AML-193 (cell line): ENCODE measurements at places on chromosomes 12 and 14.

DNA sequence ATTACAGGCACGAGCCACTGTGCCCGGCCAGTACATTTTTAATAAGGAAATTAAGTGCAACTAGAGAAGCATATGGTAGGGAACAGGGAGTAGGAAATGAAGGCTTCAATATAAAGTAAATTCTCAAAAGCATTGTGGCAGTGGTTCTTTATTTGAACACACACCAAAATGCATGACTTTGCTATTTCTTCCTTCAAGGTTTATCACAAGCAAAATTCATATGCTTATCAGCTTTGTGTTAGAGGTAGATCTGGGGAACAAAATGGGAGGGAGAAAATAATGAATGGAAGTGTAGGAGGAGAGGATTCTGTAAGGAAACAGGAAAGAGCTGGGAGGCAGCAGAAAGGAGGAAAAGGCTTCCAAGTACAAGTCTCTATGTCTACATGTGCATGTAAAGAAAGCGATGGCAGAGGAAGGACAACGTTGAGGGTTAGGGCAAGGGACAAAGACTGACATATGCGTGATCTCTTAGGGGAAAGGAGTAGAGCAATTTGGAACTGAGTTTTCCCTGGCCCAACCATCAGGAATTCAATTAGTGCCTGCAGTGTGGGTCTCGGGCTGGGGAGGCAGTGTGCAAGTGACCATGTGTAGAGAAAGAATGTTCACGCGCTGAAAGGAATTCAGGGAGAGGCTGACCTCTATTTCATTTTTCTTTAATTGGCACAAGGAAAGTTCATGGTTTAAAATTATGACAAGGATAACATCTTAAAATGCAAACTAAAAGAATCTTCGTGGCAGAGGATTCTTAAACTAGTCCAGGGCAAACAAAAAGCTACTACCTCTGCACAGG lies 22.9 kb upstream of the RASSF8 start:
- no peak for DNase-seq

DNA sequence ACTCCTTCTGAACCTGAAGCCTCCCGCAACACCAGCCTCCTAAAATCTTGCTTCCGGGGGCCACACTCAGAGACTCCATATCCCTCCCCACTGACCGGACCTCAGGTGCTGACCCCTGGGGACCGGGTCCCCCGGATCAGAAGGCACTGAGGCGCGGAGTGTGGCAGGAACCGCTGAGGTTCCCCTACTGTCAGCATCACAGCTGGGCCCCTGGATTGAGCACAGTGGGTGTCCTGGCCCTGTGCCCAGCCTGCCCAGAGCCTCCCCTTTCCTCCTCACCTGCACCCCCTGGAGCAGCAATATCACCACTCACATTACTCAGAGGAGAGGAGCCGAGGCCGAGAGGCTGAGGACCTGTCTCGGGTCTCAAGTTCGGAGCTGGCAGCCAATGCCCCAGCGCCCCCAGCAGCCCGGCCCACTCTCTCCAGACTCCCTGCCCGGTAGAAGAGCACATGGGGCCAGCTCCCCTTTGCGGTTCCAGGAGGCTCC lies 101.2 kb upstream of the EIF5 start:
- DNase-seq, result no peak

- no peak for DNase-seq
Measured at GRCh38 chr12:6177642-6178358, 22.4 kb upstream of the CD9 start.

GRCh38 chr12:43551971-43552559 lies at the start of gene ADAMTS20:
Gene ADAMTS20, minus strand, starts transcription at chr12:43552203. Its CDS starts 282 bp downstream, at chr12:43551921.
- no peak for DNase-seq

GRCh38 chr12:105466231-105466900 lies 135.9 kb downstream of the C12orf75 start:
- DNase-seq, result no peak

- DNase-seq, result no peak
Measured at GRCh38 chr12:79333144-79333543, 357.6 kb downstream of the PAWR start.

GRCh38 chr14:95832012-95832411 lies 44.6 kb upstream of the TUNAR start:
- no peak for DNase-seq

GRCh38 chr14:99395909-99396530 lies 84.6 kb downstream of the SETD3 start:
- DNase-seq, result no peak

GRCh38 chr12:131507094-131507493 lies 203.8 kb upstream of the SFSWAP start:
- no peak for DNase-seq

DNA sequence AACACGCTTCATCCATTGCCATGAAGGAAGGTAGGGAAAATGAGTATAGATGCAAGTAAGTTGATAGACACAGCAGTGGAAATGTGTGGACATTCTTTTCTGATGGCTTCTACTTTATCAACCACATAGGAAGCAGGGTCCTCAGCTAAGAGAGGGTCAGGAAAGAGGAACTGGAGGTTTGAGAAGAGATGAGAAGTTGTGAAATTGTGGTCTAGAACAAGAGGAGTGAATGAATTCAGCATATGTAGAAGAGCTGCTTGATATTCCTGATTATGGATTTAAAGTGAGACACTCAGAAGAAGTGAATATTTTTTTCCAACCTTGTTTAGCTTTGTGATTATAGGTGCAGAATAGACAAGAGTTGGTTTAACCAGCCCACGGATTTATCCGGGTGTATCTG lies 128.5 kb downstream of the SLC15A5 start:
- DNase-seq, result peak; percentile 95

DNA sequence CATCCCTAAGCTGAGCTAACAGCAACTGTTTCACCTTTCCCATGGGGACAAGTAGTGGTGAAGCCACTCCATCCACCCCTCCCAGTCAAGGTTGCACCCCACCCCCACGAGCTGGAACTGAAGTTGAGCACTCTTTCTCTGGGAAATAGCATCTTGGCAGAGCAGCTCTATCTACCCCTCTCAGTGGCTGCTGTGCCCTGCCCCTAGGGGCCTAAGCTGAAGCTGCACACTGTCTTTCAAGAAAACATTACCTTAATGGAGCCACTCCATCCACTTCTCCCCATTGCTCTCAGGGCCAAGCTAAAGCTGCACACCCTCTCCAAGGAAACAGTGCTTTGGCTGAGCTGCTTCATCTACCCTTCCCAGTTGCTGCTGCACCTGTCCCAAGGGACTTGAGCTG lies 170.6 kb upstream of the CCDC196 start:
- DNase-seq, result no peak

DNA sequence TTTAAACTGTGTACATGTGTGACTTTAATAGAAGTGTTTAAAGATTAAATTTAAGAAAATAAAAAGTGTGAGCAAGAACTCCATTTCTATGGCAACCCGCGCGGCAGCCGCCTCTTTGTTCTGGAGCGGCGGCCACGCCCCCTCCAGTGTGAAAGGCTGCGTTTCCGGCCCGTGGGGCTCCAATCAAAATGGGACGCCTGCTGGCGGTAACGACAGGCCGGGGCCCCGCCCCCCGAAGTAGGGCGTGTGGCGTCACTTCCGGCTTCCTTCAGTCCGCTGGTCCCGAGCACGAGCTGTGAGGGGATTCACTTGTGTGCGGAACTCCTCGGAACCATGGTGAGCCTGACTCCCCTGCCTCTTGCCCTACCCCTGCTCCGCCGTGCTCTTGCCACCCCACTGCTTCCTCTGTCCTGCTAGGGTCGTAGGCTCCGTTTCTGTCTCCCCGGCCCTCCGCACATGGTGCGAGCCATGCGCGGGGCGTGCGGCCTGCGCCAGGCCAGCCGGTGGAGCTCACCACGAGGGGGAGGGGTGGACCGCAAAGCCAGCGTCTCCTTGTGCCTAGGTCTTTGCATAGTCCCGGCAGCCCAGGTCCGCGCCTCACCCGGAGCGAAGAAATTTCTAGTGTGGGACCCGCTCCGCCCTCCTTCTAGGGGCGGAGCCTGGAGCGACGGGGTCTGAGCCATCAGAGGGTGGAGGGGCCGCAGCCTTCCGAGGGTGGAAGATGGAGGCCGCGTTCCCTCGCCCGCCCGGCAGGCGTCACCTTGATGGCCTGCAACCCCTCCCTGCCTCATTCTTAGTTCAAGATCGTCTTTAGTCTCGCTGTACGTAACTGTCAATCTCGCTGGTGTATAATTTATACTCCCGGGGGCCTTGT lies at the start of gene CCT2:
TSS of gene CCT2 (plus strand) at position 271 of the 874 bp plus-strand sequence. CDS start at position 334, 63 bp downstream.
- DNase-seq, result peak; percentile 94

GRCh38 chr14:90969531-90970166 lies 90.8 kb downstream of the RPS6KA5 start:
- no peak for DNase-seq

- DNase-seq, result no peak
Measured at GRCh38 chr12:127165567-127166392, 1101.2 kb upstream of the TMEM132C start.

DNA sequence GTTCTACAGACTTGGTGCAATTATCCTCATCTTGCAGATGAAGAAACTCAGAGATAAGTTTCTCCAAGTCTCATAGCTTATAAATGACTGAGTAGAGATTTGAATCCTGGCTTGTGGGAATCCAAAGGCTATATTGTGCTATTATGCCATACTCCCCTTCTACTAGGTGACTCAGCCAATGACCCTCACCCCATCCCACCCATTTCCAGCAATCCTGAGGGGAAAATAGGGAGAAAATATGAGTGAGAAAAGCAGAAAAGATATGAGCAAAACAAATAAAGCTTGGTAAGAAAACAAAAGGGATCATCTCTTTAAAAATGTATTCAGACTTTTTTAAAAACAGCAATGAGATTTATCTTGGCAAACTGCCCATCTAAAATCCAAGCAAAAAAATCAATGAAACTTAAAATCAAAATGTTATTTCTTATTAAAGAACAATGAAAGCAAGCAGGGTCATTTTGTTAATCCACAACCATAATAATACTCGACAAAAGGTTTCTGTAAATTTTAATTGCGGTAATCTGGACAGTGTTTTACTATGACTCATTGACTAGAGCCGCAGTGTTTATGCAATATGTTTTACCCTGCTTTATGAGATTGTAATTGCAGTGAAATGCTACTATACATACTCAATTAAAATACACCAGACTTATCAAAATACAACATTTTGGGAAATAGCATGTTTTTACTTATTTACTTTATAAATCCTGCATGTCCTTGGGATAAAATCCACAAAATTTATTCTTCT lies 13.1 kb upstream of the LGR5 start:
- DNase-seq, result no peak

- DNase-seq, result peak; percentile 51
Measured at GRCh38 chr12:98504368-98504617, 11.1 kb upstream of the TMPO start.

DNA sequence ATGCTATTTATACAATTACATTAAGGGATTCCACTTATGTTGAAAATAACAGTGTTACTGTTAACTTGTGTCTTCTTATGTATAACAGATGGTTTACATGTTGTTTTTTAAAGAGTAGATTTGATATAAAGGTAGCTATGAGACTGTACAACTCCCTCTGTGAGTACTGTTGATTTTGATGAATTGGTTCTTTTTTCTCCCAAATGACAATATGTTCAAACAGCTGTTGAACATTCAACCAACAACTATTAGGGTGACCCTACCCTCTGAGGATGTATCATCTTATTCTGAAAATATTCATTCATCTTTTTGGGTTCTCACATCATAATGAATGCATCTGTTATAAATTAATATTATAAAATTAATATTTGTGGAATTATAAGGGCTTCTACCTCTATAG lies 456.9 kb upstream of the MGAT4C start:
- DNase-seq, result no peak

- DNase-seq, result no peak
Measured at GRCh38 chr12:51281202-51281924, 11.1 kb upstream of the SMAGP start.

- DNase-seq, result no peak
Measured at GRCh38 chr12:12665194-12665593, 30.8 kb downstream of the GPR19 start.

GRCh38 chr14:89720076-89720687 lies 234.3 kb downstream of the EFCAB11 start:
- DNase-seq, result peak; percentile 42

GRCh38 chr12:30533558-30534265 lies 162.0 kb downstream of the IPO8 start:
- DNase-seq, result no peak

DNA sequence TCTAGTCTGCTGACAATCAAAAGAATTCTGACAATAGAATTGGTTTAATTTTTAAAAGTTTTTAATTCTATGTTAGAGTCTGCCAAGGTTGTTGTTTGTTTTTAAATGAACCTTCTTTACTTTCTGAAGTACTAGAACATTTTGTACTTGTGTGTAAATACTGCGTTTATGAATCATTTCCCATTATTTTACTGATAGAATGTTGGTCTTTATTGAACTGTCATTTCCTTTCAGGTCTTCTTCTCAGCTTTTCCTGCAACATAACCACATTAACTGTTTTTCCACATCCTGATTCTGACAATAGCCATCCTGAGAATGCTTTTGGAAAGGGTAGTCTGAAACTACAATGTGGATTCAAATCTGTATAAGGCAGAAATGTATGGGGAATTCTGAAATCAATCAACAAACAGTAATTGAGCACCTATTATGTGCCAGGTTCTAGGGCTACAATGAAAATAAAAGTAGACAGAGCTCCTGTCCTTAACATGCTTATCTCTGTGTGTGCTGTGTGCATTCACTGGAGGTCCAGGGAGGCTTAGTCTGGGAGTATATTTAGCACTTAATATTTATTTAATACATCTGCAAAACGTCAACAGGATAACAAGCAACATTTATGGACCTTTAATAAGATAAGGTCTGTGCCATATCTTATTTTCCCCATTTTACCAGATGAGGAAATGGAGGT lies 73.1 kb upstream of the SLC38A2 start:
- no peak for DNase-seq

- no peak for DNase-seq
Measured at GRCh38 chr14:23034498-23035302, at the start of gene PSMB5. Gene PSMB5, minus strand, starts transcription at chr14:23034900. Its CDS starts 19 bp downstream, at chr14:23034881.

DNA sequence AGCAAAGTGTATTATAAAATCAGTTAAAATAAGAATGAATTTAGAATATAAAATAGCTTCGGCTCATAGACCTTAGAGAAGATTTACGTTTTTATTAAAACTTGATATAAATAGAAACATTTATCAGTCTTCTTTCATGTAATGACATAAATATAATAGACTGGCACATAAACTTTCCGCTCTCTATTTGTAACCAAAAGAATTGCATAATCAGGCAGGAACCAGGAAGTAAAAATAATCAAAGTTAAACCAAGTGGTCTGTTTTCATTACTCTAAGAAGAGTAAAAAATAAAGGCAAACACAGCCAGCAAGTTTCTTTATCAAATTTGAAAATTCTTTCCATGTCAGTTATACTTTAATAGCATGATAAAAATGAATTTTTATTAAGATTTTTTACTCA lies 46.3 kb upstream of the ATP2A2 start:
- DNase-seq, result peak; percentile 94
